Foreskin fibroblast (primary cell): ENCODE measurements at places on chromosomes 2 and 18.

GRCh38 chr2:156563994-156564753 is 128.0 kb downstream of the GPD2 start:
- DNase-seq: no peak

GRCh38 chr2:127957240-127957639 is 70.6 kb downstream of the SAP130 start:
- no peak for DNase-seq

GRCh38 chr2:191746346-191747169 is 68.6 kb downstream of the NABP1 start:
- DNase-seq: peak; percentile 75

- DNase-seq: no peak
These were observed 34.3 kb upstream of the CD226 start for GRCh38 chr18:69981948-69982347.

DNA sequence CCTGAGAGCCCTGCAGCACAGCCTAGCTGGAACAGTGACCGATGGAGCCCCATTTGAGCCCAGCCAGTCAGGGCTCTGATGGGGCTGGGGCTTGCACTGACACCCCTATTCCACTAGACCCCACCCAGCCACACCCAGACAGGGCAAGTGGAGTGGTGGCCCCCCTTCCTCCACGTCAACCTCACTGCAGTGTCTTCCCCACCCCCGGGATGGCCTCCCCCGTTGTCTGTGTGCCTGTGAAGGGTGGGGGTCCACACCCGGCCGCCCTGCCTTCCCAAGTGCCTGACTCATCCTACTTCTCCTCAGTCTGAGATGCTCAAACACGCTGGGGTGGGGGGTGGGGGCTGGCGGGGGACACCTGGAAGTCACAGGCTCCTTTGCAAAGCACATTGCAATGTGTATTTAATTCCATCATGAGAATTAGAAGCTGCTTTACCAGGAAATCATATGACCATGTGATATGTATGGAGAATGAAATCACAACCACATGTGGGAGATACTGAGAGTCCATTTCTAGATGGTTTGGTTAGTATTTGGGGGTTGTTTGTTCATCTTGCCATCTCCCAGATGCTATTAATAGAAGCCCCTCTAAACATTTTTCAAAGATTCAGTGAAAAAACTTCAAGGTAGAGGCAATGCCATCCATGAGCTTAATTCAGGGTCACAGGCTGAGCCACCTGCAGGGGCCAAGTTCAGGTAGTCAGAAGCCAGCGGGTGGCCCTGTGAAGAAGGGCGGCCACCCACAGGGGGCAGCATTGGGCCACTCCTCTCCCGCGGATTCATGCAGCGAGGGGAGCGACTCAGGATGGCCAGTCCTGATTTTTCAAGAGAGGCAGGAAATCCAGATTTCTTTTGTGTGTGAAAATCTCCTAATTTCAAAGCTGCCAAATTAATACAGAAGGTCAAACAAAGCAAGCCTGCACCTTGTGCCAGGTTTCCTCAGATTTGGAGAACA is 22.7 kb upstream of the GMPPA start:
- no peak for DNase-seq

GRCh38 chr2:30231212-30231995 is at the start of gene LBH:
Gene LBH (plus strand): TSS chr2:30231534. CDS start chr2:30231739, 205 bp downstream.
- DNase-seq: peak; percentile 85

GRCh38 chr2:201237486-201238123 is 22.7 kb upstream of the CASP8 start:
- no peak for DNase-seq

- peak; percentile 52 for DNase-seq
These were observed 57.4 kb upstream of the EPHA4 start for GRCh38 chr2:221629468-221629867.

GRCh38 chr2:216789081-216789480 is 70.8 kb downstream of the TNP1 start:
- DNase-seq: no peak

DNA sequence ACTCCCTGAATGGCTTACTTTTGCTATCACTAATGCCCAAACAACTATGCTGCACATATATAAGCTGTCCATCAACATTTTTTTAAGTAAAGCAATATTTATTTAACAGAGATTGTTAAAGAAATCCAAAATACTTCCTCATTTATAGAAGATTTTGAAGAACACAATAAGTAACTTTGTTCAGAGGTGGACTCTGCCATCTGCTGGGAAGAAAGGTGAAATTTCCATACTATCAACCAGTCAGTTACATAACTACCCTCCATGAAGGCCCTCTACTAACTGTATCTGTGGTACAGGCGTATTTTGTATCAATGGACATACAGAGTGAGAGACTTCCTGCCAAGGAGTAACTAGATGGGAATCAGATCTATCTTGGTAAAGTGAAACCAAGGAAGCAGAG is 106.0 kb downstream of the DTNB start:
- peak; percentile 32 for DNase-seq

DNA sequence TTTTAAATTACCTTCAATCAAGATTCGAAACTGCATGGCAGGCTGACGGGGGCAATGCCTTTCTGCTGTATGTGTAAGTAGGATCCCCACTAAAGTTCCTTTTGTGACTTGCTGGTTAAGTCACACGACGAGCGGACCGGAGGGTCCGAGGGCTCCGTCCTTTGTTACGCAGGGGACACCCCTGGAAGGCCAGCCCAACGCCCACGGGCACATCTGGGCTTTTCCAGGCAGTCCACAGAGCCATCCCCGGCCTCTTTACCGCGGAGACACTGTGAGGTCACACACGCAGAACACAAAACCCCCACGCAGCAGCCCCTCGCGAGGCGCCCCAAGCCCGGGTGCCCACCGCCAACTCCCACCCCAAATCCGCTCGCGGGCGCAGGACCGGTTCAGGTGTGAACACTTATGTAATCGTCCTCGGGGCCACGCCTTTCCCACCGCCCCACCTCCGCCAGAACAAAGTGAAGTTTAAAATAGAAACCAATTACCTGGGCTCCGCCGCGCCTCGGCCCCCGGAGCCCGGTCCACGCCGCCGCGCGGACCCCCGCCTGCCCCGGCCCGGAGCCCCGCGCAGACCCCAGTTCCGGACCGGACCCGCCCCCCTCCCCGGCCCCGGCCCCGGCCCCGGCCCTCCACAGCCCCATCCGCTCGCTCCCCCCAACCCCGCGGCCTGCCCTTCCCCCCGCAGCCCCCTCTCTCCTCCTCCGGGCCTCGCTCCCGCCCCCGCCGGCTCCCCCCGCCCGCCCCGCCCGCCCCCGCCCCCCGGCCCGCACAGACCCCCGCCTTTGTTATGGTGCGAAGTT is 4.2 kb downstream of the ZNF516 start:
- DNase-seq: peak; percentile 52

GRCh38 chr18:35153609-35154272 is 87.1 kb upstream of the ZNF397 start:
- no peak for DNase-seq

DNA sequence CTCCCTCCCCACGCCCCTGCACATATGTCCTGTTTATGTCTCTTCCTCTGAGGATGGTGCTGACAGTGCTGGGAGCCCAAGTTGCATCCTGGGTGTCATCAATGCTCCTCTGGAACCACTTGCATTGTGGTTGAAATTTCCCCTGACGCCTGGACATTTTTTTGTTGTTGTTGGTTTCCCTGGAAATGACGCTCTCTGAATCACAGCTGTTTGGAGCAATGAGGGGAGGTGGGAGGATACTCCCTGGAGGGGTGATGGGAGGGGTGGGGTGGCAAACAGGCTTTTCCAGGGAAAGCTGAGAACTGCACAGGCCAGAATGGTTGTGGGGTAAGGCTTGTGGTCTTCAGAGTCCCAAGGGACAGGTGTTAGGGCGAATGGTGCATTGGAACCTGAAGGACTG is 29.6 kb downstream of the CELF4 start:
- no peak for DNase-seq

DNA sequence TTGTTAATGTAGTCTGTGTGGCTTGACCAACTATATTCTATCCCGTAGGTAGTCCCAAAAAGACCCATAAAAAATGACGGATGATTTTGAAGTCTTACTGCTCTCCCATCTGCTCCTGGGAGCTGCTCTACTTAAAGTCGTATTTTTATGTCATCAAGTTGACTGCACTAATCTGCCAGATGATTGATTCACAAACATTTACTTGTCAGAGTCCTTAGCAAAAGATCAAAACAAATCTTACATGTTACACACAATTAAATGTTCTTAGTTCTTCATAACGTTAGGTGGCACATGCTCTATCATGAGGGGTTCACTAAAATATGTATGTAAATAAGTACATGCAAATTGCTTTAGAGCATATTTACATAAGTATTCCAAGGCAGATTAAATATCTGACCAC is 498.3 kb upstream of the LRRTM4 start:
- DNase-seq: no peak

- DNase-seq: peak; percentile 61
These were observed 132.1 kb upstream of the MMADHC start for GRCh38 chr2:149719695-149720094.

- peak; percentile 49 for DNase-seq
These were observed 12.1 kb downstream of the SPIRE1 start for GRCh38 chr18:12645751-12646203.

DNA sequence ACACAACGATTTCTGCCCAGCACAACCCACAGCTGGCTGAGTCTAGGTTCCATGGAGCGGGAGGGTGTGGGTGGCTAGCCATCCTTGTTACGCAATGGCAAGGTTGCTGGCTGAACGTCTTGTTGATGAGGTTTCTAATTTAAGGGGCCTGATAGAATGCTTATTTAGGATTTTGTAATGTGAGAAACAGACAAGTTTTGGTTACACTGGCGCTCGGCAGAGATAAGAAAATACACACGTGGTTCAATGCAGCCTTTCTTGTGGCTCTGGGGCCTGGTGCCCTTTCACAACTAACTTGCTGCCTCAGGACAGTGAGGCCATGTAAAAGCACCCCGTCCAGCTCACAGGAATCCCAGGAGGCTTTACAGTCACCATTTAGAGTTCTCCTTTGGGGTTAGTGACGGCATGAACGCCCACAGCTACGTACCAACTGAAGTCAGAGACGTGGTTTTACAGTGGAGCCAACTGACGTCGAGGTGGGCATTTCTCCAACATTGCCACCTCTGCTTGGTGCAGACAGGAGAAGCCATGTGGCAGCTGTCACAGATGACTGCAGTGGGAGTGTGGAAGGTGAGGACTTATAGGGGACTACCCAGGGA is 29.7 kb upstream of the PIEZO2 start:
- peak; percentile 20 for DNase-seq

DNA sequence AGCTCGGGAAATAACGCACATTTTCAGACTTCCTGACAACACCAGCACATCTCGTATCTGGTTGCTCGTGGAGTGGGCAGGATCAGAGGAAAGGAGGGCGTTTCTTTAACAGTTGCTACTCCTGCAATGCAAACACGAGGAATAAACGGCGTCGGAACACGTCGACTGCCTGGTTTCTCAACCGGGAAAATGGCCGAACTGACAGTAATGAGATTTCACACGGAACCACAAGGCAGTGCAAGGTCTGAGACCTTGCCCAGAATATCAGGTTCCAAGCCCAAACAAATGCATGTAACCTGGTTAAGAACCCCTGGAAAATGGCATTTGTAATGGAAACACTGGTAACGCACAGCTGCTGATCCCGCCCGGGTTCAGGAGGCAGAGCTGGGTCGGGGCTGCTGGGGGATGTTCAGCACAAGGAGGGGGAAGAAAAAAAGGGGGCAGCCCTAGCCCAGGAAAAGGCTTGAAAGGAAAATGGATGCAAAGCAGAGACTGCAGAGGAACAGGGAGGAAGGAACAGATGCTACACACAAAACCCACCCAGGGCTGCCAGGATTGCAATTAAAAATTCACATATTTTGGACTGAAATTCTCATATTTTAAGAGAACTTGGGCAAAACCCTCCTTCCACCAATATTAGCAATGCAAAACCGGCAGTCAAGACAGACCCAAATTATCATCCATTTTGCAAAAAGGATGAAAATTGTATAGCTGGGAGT is 61.6 kb upstream of the KLHL29 start:
- DNase-seq: no peak

DNA sequence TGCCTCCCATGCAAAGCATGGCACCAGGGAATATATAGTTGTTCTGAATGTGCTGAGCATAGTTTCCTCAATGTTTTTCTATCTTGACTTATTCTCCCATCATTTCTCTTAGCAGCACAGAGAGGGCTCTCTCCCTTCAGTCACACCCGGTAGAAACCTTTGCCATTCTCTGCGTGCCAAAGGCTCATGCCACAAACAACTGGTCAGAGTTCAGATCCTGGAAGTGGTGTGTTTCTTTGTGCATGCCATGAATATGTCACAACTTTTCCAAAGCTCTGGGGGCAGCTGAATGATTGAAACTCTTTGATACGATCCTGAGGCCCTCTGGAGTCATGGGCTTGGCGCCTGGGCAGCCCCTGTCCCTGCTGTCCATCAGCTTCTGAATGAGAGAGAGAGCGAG is 28.0 kb upstream of the EDAR start:
- no peak for DNase-seq

DNA sequence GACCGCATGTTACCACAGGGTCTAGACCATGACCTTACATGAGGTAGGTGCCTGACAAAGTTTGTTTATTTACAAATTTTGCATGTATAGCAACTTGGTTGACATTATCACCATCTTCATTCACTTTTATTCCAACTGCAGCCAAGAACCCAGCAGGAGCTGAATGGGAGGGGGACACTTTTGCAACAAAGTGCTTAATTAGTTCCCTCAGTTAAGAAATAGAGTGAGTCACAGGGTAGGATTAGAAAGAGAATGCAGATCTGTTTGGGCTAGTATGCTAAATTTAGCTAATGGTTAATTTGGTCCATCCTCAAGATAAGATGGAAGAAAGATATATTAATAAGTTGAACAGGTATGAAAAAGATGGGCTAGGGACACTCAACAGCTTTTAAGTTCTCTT is 678.9 kb downstream of the ARHGAP15 start:
- peak; percentile 64 for DNase-seq

DNA sequence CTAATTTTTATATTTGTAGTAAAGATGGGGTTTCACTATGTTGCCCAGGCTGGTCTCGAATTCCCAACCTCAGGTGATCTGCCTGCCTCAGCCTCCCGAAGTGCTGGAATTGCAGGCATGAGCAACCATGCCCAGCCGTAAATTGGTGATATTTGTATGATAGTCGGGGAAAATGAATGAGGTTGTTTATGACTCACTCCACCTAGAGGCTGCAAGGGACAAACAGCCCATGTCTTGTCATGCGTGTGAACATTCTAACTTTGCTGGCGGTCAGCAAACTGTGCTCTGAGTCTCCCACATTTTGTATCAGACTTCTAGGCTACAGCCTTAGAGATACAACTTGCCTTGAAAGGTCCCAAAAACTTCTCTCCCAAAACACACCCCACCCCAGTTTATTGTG is 133.5 kb upstream of the DTNA start:
- DNase-seq: no peak

- DNase-seq: no peak
These were observed 64.0 kb downstream of the RTN4 start for GRCh38 chr2:54986264-54986663.

DNA sequence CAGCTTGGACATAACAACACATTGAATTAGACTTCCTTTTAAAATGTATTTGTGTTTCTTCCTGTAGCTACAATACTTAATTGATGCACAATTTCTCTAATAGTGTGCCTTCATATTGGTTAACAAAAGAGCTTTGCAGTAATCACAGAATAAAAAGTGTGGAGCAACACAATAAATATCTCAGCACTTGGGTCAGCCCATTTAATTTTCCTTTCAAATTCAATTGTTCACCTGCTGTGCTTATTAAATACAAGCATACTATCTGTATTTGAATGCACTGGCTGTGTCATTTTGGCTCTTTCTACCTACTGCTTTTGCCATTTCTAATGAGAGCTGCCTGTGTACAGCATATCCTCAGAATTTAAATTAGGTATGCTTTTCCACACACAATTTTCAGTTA is 1641.3 kb upstream of the SLC39A10 start:
- DNase-seq: no peak

- no peak for DNase-seq
These were observed 332.7 kb upstream of the POU3F3 start for GRCh38 chr2:104521247-104521646.
